Effector CD4-positive, alpha-beta T cell (primary cell): ENCODE measurements at places on chromosomes 1 and 21.

GRCh38 chr1:210883821-210884220 is 250.1 kb downstream of the KCNH1 start:
- DNase-seq, result no peak

GRCh38 chr21:39106881-39107462 is 76.3 kb downstream of the PSMG1 start:
- no peak for DNase-seq

DNA sequence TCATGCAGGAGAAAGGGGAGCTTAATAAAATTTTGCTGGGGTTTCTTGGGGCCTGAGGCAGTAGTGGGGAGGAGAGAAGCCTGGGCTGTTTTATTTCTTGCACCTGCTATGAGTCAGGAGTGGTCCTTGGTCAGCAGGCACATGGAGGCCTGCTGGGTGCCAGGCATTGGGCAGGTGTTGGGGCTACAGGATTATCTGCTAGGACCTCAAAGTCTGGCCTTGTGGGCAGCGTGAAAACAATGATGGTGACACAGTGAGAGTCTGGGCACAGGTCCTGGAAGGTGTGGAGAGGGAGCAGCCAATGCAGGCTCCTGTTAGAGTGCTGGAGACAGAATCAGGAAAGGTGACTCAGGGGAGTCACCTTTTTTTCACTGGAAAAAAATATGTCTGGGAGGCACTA is 17.2 kb downstream of the ROR1 start:
- no peak for DNase-seq

DNA sequence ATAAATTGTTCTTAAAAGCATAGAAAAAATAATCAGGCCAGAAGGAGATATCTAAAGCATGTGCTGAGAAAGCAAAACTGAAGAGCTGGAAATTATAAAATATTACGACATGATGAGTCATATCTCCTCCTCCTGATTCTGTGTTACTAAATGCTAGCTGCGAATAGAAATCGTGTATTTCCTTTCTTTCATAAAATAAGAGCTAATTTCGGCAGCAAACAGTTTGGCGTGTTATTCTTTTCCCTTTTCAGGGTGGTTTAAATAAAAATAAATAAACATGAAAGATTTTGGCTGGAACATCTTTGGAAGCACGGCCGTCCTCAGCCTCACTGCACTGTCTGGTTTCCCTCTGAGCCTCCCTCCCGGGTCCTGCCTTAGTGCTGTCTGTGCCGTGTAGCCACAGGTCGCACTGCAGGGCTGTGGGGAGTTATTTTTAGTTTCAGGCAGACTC is 56.0 kb downstream of the ADARB1 start:
- DNase-seq, result no peak

DNA sequence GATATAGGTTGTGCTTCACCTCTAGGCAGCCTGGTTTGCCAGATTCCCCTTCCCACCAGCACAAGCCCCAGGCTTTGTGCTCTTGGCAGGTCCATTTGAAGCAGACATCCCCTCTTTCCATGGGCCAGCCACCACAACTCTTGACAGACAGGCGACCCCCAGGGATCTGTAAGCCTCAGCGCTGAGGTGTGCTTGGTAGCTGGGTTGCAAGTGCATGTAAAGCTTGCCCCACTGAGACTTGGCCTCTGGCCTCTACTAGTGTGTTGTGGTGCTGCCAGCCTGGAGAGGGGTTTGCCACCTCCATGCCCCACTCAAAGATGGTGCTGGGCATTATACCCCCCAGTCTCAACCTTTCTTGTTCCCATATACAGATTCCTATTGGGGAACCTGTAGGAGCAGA is 103.9 kb downstream of the HMCN1 start:
- no peak for DNase-seq

GRCh38 chr1:175887981-175888428 is 144.6 kb upstream of the TNR start:
- no peak for DNase-seq

DNA sequence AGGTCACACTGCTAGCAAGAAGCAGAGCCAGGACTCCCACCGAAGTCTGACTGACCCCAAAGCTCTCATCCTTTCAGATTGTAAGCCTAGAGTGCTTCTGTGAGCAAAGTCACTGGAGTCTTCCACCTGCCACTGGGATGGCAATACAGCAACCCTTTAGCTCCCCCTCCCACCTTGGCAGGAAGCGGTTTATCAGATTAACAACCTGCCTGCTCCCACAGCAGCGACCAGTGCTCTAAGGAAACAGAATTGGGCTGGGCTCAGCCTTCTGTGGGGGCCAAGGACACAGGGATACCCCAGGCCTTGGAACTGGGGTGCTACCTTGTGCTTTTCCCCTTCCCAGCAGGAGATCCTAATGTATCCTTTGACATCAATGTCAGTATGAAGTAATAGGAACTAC is 76.0 kb downstream of the GFI1 start:
- DNase-seq, result peak; percentile 13

DNA sequence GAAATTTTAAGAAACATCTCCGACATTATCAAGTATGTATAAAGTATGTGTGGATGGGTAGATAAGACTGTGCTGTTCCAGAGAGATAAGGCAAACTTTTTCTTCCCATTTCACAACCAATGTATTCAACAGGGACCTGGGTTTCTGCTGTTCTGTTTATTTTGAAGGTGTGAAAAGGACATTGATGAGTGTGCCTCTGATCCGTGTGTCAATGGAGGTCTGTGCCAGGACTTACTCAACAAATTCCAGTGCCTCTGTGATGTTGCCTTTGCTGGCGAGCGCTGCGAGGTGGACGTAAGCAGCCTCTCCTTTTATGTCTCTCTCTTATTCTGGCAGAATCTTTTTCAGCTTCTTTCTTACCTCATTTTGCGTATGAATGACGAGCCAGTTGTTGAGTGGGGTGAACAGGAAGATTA is 174.0 kb downstream of the CRB1 start:
- DNase-seq, result no peak

- DNase-seq, result no peak
These were observed 34.6 kb downstream of the GADD45A start for GRCh38 chr1:67719329-67720196.

DNA sequence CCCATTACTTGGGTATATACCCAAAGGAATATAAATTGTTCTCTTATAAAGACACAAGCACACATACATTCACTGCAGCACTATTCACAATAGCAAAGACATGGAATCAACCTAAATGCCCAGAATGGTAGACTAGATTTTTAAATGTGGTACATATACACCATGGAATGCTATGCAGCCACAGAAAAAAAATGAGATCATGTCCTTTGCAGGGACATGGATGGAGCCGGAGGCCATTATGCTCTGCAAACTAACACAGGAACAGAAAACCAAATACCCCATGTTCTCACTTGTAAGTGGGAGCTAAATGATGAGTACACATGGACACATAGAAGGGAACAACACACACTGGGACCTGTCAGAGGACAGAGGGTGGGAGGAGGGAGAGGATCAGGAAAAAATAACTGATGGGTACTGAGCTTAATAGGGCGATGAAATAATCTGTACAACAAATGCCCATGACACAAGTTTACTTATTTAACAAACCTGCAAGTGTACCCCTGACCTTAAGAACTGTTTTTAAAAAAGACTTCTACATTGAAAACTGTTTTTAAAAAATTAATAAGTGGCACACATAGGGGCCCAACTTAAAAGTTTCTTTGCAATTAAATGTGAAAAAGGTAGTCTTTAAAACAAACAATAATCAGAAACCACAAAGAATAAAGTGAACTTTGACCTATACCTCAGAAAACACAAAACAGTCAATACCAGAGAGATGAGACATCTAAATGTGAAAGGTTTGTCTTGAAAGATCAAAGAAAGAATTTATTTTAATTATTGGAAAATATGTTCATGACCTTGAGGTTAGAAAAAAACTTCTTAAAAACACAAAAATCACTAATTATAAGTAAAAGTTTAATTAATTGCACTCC is 75.2 kb downstream of the CDC42BPA start:
- DNase-seq, result no peak

GRCh38 chr1:76425201-76426145 is 350.9 kb downstream of the ST6GALNAC3 start:
- DNase-seq, result no peak

- DNase-seq, result no peak
These were observed 11.4 kb downstream of the SLC45A3 start for GRCh38 chr1:205668951-205669340.

GRCh38 chr1:18539171-18539570 is 58.4 kb downstream of the KLHDC7A start:
- DNase-seq, result no peak

- no peak for DNase-seq
These were observed 12.5 kb upstream of the ANKRD45 start for GRCh38 chr1:173682184-173682583.

GRCh38 chr1:156773607-156774006 is 6.3 kb downstream of the PRCC start:
- DNase-seq, result no peak

GRCh38 chr1:155527677-155528076 is 34.9 kb downstream of the ASH1L start:
- DNase-seq, result no peak

DNA sequence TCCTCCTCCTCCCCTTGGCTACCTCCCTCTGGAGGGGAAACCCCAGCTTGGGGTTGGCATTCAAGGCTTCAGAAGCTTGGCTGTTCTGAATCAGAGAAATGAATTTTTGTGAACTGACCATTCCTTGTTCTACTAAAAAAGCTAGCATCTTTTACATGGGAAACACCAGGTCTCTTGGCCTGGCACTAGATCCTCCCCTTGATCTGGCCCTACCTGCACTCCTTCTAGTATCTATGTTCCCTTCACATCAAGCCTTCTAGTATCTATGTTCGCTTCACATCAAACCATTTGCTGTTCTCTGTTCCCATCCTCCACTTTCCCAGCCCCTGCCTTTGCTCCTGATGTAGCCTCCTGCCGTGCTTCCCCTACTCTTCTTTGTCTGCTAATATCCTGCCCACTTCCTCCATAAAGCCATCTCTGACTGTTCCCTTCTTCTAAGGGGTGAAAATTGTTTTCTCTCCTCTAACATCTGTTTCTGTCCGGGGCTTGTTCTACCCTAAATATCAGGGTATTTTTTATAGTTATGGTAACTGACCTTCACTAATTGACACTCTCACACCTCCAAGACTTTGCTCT is 25.8 kb downstream of the FAM151A start:
- no peak for DNase-seq

- DNase-seq, result no peak
These were observed 22.4 kb downstream of the CASQ2 start for GRCh38 chr1:115746021-115746690.

- DNase-seq, result no peak
These were observed 106.7 kb upstream of the ADAR start for GRCh38 chr1:154714638-154715037.

GRCh38 chr1:56216218-56216617 is 363.1 kb downstream of the PLPP3 start:
- DNase-seq, result no peak
